Right ventricle myocardium inferior (tissue), 1 donor: ENCODE measurements at places on chromosomes 2 and 18.

GRCh38 chr2:50694798-50695197 is 337.1 kb downstream of the NRXN1 start:
- no peak for DNase-seq

DNA sequence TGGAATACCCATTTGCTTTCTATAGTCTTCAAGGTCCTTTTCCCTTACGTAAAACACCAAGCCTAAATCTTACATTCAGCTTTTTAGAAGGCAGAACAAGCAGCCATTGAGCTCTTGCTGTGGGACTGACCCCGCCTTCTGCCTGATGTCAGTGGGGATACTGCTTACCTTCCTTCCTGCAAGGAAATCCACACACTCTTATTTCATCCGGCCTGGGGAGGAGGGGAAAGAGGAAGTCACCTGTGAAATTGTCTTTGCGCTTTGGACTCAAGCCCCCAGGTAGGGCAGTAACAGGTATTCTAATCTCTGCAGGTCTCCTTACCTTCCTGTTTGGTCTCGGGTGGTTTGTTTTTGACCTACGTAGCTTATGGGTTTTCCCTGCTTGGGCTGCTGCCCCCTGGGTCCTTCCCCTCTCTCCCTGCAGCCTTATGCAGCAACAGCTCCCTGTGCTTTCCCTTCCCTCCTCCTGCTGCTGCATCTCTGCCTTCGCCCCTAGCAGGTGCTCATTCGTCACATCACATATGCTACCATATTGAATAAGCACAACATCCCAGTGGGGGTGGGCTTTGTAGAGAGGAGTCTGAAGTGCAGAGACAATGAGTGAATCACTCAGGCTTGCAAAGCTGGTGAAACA is 402.5 kb upstream of the TRIB2 start:
- DNase-seq = no peak

DNA sequence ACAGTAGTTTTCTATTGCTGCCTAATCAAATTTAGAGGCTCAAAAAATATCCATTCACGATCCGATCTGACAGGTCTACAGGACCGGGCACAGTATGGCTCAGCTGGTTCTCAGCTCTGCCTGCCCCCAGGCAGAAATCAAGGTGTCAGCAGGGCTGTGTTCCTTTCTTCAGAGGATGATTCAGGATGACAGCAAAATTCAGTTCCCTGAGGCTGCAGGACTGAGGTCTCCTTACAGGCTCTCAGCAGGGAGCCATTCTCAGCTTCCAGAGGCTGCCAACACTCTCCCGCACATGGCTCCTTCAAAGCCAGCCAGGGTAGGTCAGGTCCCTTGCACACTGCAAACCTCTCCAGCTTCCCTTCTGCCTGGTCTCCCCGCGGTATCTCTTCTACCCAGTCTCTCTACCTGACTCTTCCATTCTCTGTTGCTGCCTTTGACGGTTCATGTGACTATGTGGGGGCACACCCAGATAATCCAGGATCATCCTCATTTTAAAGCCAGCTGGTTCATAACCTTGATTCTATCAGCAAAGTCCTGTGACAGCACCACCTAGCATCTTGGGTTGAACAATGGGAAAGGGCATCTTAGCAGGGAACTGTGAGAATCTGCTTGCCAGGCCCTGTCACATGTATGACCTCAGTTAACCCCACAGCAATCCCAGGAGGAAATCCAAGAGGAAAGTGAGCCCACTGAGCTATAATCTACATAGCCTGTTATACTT is 50.4 kb downstream of the UXS1 start:
- no peak for DNase-seq

DNA sequence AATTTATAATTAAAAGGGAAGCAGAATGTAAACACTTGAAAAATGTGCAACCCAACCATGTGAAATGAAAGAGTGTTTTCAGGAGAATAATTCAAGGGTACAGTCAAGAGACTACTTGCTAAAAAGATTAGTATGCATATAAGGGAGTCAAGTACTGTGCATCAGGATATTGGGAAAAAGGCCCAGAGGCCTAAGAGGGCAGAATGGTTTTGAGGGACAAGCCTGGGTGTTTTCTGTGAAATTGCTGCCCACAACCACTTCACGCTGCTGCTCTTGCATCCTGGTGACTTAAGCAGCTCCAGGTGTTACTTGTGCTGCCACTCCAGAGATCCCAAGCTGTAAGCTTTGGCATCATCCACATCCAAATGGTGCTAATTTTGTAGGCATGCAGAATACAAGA is 165.2 kb downstream of the AGPS start:
- no peak for DNase-seq

- no peak for DNase-seq
These were observed 597.2 kb downstream of the DCDC2C start for GRCh38 chr2:4300616-4301015.
